ENCODE measurements at places on chromosomes 1 and 21.

- no peak for DNase-seq
Measured at GRCh38 chr1:72827278-72827677, 544.9 kb upstream of the NEGR1 start.

DNA sequence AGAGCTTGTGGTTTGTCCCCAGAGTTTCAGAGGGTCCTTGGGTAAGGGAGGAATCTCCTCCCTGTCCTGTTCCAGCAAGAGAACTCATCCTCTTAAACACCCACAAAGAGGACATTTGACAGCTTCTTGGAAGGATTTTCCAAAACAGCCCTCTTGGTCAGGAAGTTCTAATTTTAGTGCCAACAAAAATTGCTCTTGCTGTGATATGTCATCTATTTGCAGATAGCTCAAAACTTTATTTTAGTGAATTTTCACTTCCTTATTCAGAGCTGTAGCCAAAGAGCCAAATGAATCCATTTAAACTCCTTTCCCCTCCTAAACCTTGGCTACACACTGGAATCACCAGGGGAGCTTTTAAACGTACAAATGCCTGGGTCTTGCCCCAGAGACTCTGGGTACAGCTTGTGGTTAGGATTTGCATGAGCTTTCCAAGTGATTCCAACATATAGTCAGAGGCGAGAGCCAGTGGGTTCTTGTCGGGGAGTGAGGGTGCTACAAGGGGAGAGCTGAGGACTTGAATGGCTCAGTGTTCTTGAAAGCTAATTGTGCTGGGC is 11.8 kb upstream of the RASSF5 start:
- DNase-seq = no peak

DNA sequence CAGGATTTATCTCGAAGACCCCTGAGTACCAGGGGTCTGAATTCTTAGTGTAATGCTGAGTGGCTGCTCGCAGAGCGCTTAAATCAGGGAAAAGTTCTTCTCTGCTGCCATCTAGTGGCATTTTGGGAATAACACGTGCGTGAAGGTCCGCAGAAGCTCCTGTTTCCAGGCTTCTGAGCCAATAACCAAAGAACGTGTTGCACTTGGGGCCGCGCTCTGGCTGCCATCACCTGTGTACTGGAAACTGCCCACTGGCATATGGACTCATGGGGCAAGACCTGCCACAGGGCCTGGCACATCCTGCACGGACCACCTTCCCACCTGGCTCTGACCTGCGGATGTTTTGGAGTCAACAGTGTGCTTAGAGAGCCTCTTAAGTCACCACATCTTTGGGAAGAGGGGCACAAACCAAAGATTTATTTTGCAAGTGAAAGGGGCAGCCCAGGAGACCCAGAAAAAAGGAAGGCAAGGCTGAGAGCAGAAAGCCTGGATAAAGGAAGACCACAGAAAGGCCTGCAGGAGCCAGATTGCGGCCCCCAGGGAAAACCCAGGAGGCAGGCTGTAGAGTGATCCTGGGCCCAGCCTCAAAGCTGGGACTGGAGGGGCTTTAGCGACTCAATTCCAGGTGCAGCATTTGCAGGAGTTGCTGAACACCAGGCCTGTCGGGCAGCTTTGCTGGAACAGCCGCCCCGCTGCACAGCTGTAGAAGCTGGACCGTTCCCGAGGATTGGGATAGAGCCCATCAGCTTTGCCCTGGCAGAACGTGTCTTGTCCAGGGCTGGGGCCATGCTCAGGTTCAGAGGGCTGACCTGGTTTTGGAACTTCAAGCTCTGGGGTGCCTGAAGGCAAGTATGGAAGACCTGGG is 13.0 kb downstream of the CHIT1 start:
- DNase-seq = peak; percentile 85

DNA sequence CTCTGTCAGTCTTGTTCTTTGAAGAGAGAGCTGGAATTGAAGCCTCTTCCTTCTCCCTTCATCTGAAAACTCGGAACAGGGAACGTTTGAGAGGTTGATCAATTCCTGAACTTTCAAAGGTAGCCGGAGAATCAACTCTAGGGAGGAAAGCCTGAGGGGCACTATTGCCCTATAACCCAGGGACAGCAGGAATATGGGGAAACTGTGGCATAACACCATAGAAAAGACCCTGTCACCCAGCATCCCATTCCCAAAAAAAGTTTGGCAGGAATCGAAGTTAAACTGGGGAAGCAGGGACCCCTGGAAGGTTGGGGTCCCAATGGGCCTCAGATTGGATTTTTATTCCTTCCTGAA is 5.1 kb upstream of the NHLH1 start:
- no peak for DNase-seq

- no peak for DNase-seq
Measured at GRCh38 chr1:177011508-177011907, 153.0 kb downstream of the ASTN1 start.

- no peak for DNase-seq
Measured at GRCh38 chr1:239805042-239805441, 286.6 kb upstream of the FMN2 start.

GRCh38 chr1:3624200-3625136 is at the start of gene TPRG1L:
Gene TPRG1L, plus strand, starts transcription at chr1:3625015. Its CDS starts 58 bp downstream, at chr1:3625073.
- DNase-seq = peak; percentile 79

- DNase-seq = no peak
Measured at GRCh38 chr1:108209456-108210108, 9.4 kb upstream of the SLC25A24 start.

DNA sequence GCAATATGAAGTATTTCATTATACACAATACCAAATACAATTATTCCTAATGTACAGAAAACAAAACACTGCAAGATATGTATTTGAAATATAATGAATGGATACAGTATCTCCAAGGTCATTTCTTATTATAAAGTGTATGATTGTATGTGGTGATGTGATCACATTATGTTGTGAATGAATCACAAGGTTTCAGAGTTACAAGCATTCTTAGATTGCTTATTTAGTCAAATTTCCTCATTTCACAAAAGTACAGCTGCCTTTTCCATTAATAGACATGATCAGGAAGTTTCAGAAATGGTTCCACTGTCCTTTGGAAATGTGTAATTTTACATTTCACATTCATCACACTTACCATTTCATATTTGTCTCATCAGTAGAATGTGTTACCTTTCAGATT is 28.3 kb upstream of the NEK7 start:
- DNase-seq = no peak

DNA sequence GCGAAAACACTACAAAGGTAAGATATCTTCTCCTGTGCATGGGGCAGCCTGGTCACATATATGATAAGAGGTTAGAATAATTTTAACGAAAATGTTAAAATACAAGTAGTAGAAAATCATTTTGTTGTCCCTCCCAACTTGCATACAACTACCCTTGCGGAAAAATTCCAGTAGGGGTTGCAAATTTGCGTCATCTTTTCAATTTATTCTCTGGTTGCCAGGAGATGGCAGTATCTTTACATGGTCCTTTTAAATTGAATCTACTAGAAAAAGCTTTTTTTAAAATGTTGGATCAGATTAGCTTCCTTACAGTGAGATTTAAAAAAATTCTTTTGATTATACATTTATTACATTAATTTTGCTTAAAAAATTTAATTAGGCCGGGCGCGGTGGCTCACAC is 10.9 kb downstream of the S100PBP start:
- DNase-seq = peak; percentile 32

Data from NCI-H1694 (cell line).